WERI-Rb-1 (cell line): ENCODE measurements at places on chromosomes 3 and 15.

- no peak for DNase-seq
These were observed 10.5 kb upstream of the EPHA6 start for GRCh38 chr3:96803870-96804269.

DNA sequence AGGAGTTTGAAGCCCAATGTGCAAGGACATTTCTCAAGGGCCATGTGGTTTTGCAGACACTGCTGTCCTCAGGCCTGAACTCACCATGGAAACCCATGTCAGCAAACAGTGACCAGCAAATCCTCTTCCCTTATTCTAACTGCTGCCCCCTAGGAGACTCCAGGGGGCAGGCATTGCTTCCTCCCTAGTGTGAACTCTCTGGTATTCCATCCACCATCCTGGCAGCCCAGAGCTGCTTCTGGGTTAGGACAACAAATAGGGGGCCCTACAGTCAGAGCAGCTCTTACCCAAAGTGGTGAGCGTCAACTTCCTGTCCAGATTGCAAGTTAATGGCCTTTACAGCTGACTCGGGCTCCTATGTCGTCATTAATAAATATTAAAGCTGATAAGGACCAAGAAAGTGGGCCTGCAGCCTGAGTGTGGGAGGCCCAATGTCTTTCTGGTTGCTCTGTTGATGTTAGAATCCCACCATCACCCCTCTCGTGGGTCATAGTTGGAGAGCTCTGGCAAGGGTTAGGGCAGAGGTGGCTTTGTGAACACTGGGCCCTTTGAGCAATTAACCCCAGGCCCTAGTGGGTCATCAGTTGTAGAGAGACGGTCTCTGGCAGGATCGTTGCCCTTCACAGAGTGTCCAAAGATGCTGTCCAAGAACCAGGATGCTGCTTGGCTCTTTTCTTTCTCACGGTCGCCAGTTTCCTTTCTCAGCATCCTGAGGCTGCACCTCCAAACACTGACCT lies 41.5 kb downstream of the TGM4 start:
- DNase-seq, result no peak

- no peak for DNase-seq
These were observed 317.6 kb upstream of the CTDSPL start for GRCh38 chr3:37544105-37544504.

- DNase-seq, result no peak
These were observed 15.4 kb upstream of the OXTR start for GRCh38 chr3:8784676-8785435.

DNA sequence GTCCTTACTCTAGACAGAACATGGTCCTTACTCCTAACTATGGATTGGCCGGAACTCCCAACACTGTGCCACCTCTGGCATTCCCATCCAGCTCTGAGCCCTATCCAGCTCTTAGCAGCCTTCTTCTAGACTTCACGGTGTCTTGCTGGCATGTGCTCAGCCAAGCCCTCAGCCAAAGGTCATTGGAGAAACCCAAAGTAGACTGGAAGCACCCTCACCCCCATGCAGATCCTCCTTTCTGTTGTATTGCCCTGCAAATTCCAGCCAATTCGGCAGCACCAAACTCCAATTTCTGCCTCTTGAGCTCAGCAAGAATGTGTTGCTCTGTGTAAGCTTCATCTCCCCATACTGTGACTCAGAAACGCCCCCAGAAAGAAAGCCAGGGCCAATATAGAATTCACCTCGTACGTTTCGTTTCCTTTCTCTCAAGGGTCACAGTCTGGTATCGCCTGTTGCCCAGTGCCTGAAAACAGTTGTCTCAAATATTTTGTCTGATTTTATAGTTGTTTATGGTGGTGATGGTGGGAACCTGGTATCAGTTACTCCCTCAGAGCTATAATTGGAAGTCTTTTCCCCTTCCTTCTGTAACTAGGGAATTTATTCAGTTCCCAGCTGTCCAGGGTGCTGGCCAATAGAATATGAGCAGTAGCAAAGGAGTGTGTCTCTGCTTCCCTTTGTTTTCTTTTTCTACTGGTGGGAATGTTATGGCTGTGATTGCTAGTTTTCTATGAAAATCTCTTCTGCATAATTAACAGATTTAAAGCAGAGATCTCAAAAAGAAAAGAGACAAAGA lies 28.4 kb upstream of the EPHB3 start:
- DNase-seq, result no peak

DNA sequence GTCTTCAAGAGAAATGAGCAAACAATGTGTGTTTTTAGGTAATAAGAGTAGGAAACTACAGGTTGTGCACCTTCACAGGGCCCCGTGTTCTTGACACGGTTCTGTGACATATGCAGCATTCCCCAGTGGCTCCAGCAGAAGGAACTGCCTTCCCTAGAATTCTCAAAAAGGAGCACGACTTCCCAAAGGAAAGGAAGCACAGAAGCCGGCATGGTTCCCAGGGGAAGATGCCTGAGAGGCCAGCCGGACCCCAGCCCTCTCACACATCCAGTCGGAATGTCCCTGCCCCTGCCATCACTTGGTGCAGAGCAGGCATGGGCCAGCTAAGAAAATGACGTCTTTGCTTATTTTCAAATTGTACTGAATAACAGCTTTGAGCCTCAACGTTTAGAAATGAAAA lies 187.3 kb upstream of the NSMCE3 start:
- no peak for DNase-seq

GRCh38 chr15:50883903-50884302 lies 24.6 kb upstream of the AP4E1 start:
- no peak for DNase-seq

- no peak for DNase-seq
These were observed 84.2 kb upstream of the CTNNB1 start for GRCh38 chr3:41115069-41115468.

- no peak for DNase-seq
These were observed 17.7 kb downstream of the SOX2 start for GRCh38 chr3:181729341-181729869.

- no peak for DNase-seq
These were observed 421 bp downstream of the BMF start for GRCh38 chr15:40108061-40108854.

DNA sequence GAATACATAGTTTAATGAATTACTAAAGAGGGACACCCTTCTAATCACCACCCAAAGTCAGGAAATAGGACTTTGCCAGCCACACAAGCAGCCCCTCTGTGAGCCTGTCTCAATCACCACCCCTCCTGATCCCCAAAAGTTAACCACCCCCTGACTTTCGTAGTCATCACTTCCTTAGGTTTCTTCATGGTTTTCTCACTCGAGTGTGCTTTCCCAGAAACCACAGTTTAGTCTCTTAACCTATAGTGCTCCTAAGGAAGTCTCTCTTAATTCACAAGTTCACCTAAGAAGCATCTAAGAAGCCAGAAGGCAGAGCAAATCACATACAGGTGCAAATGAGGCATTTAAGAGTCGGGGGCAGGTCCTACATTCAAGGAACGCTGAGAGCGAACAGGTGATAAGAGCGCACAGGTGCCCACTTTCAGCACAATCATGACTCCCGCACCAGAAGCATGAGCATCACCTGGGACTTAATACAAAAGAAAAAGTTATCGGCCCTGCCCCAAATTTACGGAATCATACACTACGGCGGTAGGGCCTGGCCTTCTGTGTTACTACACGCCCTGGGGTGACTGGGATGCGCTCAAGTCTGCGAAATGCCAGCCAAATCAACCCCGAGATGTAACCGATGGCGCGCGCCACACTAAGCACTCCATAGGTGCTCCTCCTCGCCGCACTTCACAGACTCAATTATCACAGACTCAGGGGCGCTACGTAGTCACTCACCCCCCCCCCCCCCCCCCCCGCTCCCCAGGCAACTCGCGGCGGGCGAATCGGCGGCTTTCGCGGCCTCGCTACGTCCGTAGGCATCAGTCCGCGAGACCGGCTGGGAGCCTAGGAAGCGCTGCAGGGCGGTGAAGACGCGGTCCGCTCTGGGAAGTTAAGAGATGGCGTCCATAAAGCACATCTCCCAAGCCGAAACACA lies 815 bp downstream of the ULK4 start:
- DNase-seq, result peak; percentile 36

DNA sequence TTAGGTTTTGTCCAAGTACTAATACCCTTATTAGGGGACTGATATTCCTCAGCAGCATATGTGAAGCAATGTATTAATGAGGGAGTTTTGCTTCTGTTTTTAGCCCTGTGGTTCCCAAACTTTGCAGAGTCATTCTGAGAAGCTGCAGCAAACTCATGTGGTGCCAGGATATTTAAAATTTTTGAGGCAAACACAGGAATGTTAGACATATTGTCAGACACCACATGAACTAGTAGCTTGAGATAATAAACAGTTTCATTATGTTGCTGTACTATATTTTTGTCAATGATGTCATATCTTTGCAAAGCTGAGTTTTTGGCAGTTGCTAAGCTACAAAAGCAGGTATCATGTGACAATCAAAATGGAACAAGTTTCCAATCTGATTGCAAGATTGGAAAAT lies 36.6 kb downstream of the ATP6V1A start:
- DNase-seq, result no peak

DNA sequence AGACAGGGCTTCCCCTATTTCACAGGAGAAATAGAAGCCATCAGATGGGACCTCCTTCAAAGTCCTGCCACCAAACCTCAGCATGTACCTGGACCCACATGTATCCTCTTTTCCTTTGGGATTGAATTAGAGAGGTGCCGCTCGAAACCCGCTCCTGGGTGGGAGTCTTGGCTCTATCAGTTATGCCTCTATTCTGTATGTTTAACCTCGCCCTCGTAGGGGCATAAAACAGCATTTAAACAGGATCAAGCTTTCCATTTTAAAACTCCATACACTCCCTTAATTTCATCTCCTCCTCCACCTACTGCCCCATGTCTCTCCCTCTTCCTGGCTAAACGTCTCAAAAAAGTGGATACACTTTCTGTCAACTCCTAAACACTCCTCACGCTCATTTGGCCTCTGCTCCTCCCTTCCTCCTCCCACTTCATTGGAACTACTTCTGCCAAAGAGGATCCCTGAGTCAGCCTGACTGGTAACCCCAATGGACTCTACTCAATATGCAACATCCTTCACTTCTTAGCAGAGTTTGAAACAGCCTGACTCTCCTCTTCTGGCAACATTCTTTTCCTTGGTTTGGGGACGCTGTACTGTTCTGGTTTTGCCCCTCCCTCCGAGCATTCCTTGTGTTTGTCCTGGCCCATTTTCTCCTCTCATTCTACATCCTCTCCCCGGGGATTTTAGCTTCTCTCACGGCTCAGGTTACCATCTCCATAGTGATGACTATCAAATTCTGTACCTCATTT lies 23.0 kb upstream of the MUC20 start:
- no peak for DNase-seq

- DNase-seq, result peak; percentile 41
These were observed 150.5 kb downstream of the CFAP20DC start for GRCh38 chr3:58899159-58899952.

DNA sequence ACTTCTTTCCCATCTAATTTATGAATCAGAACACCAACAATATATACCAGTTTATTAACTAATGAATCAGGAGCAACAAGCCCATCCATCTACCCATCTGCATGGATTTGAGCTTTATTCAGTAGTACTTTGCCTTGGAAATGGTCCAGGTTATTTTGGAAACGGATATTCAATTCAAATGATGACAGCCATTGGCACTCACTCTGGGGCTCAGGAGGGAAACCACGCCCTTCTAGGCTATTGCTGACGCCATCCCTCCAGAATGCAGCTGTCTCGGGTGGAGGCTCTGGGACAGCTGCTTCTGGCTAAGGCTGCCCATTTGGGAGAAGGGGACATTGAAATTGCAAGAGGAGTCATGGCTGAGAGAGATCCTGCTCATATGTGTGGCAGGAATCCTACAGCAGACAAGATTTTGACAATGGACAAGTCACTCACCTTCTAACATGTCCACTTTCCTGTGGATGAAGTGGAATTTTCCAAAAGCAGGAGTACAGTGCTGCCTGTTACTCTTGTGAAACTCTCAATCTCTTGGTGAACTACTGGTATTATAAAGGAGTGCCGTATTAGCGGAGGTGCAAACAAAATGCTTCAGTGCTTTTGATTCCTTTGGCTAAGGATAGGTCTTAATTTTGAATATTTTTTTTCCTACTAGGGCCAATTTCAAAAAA lies 29.3 kb upstream of the TRAK1 start:
- no peak for DNase-seq

DNA sequence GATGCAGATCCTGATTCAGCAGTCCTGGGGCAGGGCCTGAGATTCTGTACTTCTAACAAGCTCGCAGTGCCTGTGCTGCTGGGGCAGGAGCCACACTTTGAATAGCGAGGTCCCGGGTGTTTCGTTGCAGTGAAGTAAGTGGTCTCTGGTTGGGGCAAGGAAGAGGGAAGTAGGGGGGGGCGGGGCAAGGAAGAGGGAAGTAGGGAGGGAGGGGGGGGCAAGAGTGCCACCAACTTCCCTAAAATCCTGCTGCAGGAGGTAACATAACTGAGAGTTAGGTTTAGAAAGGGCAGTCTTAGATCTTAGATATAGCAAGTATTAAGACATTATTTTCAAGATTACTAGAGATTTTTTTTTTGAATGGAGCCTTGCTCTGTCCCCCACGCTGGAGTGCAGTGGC lies 35.5 kb downstream of the CRTAP start:
- DNase-seq, result no peak

DNA sequence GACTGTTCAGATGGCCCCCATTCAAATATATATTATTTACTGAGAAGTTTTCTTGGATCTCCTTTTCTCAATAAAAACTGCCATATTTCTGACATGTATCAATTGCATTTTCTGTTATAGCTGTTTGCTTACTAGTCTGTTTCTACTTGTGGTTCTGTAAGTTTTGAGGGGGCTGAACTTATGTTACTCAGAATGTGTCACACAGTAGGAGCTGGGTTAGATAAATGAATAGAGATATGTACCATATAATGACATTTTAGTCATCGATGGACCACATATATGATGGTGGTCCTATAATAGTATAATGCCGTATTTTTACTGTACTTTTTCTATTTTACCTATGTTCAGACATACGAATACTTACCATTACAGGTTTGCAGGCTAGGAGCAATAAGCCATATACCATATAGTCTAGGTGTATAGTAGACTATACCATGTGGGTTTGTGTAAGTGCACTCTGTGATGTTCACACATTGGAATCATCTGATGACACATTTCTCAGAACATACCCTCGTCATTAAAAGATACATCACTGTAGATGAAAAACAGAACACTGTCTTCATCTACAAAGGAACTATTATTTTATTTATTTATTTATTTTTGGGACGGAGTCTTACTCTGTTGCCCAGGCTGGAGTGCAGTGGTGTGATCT lies 22.3 kb downstream of the PPP4R2 start:
- DNase-seq, result no peak

DNA sequence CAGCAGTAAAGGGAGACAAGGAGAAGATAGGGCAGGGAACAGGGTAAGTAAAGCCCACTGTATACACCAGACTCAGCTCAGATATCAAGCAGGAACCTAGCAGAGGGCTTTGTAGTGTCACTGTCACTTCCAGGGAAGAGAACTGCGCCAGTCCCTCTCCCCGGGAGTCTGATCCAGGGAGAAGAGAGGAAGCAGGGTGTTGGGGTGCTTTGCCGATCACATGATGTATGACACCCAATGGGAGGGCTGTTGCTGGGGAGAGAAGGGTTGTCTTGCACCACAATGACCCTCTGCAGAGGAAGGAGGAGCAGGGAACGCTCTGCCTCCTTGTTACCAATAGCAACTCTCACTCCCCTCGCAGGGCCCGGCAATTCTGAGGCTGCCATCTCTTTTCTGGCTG lies 147.2 kb upstream of the SLC2A2 start:
- DNase-seq, result no peak
